ENCODE measurements at places on chromosomes 16 and 17. TPM values are rescaled to one million over a fixed set of nuclear protein-coding genes. Genes with fewer than 3 reads are reported as not detected.

Gene KRTAP2-1
- total RNA-seq, result not detected

DNA sequence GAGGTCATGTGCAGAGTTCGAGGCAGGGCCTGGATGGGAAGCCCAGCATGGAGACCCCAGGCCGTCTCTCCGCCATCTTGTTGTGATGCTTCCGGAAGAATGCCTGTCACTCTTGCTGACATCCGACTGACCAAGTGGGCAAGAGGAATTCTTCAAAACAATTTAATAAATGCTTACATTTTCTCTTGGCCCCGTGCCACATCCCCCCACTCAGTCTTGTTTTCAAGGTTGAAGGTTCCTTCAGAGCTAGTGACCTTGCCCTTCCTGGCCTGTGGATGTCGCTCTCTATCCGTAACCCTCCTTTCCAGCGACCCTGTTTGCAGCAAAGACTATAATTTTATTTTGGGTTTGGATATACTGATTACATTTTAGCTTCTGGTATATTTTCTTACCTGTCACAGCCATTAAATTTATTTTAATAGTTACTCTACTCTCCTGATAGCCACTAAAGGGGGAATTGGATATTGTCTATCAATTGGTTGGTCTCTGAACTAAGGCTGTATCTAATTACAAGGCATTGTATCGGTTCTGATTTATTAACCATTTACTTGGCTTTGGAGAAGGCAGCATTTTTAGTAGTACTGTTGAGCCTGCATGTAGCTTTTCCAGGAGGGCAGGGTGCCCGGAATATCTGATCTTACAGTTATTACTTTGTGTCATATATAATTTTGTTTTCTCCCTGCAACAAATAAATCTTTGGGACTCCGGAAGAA is 264.5 kb downstream of the WWOX start:
- no peaks in the 10 kb centered on the region for H3K4me1 ChIP-seq
- no peaks in the 10 kb centered on the region for H3K36me3 ChIP-seq
- DNase-seq, result no peak
- H3K27ac ChIP-seq, result no peak overlapping the region
- no peak overlapping the region for H3K4me3 ChIP-seq
- H3K27me3 ChIP-seq, result no peaks in the 10 kb centered on the region

GRCh38 chr17:61124562-61124961 is 275.1 kb upstream of the TBX2 start:
- no peaks in the 10 kb centered on the region for H3K36me3 ChIP-seq
- H3K27me3 ChIP-seq, result no peaks in the 10 kb centered on the region
- H3K4me3 ChIP-seq, result no peak overlapping the region
- H3K4me1 ChIP-seq, result no peaks in the 10 kb centered on the region
- H3K27ac ChIP-seq, result no peak overlapping the region

DNA sequence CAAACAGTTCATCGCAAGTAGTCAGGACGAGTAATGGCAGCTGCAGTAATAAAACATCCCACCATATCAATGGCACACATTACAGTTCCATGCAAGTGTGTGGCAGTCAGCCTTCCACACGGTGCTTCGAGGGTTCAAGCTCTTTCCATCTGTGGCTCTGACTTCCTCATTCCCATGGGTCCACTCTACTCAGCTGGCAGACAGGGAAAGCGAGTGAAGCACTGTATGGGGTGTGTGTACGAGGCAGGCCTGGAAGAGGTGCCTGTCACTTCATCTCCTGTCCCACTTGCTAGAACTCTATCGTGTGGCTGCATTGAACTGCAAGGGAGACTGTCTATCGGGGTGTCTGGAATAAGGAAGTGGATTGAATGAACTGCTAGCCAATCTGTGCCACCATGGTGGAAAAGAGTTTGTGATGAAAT is 160.6 kb downstream of the CPPED1 start:
- H3K4me3 ChIP-seq, result no peak overlapping the region
- H3K27me3 ChIP-seq, result no peaks in the 10 kb centered on the region
- H3K36me3 ChIP-seq, result no peaks in the 10 kb centered on the region
- H3K4me1 ChIP-seq, result no peaks in the 10 kb centered on the region

Gene CMTM2
- not detected for total RNA-seq

GRCh38 chr17:43367737-43368242 is 31.0 kb upstream of the ARL4D start:
- no peaks in the 10 kb centered on the region for H3K27me3 ChIP-seq
- DNase-seq, result no peak
- peak overlapping the region; percentile 99 for H3K27ac ChIP-seq
- H3K36me3 ChIP-seq, result no peaks in the 10 kb centered on the region

DNA sequence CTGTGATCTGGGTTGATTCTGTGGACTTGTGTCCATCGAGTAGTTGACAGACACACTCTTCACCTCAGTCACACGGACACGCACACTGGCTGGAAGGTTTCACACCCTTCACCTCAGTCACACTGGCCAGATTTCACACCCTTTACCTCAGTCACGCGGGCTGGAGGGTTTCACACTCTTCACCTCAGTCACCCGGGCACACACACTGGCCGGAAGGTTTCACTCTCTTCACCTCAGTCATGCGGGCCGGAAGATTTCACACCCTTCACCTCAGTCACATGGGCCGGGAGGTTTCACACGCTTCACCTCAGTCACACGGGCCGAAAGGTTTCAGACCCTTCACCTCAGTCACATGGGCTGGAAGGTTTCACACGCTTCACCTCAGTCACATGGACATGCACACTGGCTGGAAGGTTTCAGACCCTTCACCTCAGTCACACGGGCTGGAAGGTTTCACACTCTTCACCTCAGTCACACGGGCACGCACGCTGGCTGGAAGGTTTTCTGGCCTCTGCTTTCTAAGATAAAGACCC is 96.2 kb downstream of the PGS1 start:
- no peak overlapping the region for H3K27ac ChIP-seq
- no peak overlapping the region for H3K4me3 ChIP-seq
- no peaks in the 10 kb centered on the region for H3K4me1 ChIP-seq
- H3K36me3 ChIP-seq, result no peaks in the 10 kb centered on the region
- DNase-seq, result peak; percentile 61
- H3K27me3 ChIP-seq, result no peaks in the 10 kb centered on the region

GRCh38 chr17:81511554-81511803 is 1.1 kb downstream of the ACTG1 start:
- H3K36me3 ChIP-seq, result no peaks in the 10 kb centered on the region
- no peaks in the 10 kb centered on the region for H3K4me1 ChIP-seq
- no peak for DNase-seq
- H3K27me3 ChIP-seq, result no peaks in the 10 kb centered on the region
- peak overlapping the region; percentile 99 for H3K4me3 ChIP-seq
- H3K27ac ChIP-seq, result peak overlapping the region; percentile 100

- H3K27me3 ChIP-seq, result no peaks in the 10 kb centered on the region
- no peak overlapping the region for H3K4me3 ChIP-seq
Measured at GRCh38 chr16:88370365-88370764, 12.4 kb upstream of the ZNF469 start.

Gene CES1
- 14.0 TPM for total RNA-seq

- H3K36me3 ChIP-seq, result no peaks in the 10 kb centered on the region
- no peaks in the 10 kb centered on the region for H3K27me3 ChIP-seq
- H3K4me3 ChIP-seq, result no peak overlapping the region
- H3K27ac ChIP-seq, result no peak overlapping the region
- H3K4me1 ChIP-seq, result no peaks in the 10 kb centered on the region
Measured at GRCh38 chr17:11077673-11078072, 163.3 kb upstream of the SHISA6 start.

Gene TUBG2
- total RNA-seq, result 79.2 TPM

Gene SECTM1
- 111 TPM for total RNA-seq
